HuH-7.5 (cell line): ENCODE measurements at places on chromosomes 5 and 9.

DNA sequence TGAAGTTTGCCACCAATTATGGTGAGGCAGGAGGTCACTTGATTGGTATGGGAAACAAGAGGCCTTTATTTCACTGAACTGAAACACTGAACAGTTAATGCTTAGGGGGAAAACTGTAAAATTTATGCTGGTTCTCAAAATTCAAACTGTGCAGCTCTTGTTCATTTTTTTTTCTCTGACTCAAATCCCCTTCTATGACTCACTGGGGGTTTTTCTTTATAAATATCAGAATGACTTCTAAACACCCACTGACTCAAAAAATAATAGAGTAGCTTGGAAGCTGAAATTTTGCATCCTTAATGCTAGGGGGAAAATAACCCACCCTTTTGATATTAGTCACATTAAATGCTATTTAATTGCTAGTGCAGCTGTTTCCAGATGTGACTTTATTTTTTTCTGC lies 24.1 kb upstream of the OTP start:
- no peak for DNase-seq

DNA sequence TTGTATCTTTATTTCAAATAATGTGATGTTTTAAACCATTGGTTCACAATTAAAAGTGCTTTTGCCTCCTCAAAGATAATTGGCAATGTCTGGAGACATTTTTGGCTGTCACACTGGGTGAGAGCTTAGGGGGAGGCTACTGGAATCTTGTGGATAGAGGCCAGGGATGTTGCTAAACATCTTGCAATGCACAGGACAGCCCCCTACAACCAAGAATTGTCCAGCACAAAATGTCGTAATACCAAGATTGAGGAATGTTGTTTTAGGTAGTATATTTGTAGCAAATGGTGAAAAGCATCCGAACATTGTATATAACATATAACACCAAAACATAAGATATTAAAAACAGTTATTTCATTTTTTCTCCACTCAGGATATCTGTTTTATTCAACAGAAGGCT lies 99.8 kb downstream of the SLC44A1 start:
- no peak for DNase-seq

DNA sequence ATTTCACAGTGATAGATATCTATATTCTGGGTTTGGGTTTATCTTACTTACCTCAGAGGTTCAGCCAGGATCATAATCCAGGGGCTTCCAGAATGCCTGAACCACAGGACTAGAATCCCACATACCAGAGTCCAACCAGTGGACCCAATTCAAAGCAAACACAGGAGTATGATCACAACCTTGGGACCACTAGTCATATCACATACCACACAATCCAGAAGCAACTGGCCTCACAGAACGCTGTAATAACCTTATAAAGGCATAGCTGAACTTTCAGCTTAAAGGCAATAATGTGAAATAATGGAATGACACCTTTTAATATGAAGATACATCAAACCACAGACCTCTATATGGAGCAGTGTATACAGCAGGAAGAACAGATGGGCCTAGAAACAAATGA lies 25.3 kb downstream of the RAPGEF6 start:
- no peak for DNase-seq

DNA sequence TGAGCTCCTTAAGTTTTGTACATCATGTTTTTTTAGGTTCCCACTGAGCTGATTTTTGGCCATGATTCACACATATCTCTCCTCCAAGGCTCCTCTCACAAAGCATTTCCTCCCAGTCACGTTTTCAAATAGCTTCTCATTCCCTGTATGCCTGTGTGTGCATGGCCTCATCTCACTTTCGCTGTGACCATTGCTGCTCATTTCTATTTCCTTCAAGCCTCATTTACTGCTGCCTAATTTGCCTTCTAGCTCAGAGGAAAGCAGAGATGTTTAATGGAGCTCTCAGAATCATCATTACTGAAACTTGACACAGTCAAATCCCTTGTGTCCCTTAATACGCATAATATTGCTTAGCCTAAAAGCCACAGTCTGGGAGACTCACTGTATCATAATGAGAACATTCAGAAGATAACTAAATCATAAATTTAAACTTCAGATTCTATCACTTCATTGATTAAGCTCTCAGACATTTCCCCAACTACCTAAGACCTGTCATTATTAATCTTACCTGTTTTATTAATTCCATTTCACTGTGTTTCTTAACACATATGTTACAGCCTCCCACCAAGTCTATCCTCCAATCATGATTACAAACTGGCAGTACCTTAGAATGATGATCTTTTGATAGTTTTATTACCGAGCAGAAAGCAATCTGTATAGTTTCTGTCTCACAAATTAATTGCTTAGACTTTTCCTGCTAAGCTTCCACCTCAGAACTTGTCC lies 278.3 kb upstream of the PTGER4 start:
- no peak for DNase-seq

DNA sequence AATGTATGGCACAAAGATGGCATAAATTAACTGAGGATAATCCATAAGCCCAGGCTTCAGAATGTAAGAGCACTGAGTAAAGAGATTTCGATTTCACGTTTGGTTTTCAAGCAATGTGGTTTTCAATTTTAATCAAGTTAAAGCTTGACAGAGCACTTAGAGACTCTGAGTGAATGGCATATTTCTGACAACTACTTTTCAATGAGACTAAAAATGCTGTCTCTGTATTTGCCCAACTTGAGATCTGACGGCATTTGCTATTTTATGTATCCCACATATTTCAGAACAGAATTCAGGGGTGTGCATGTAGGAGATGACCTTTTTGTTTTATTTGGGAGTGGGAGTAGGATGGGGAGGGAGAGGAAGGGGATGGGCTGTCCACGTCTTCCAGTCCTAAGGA lies 280.3 kb upstream of the PANK3 start:
- no peak for DNase-seq

GRCh38 chr9:33906769-33907168 lies 89.8 kb downstream of the UBE2R2 start:
- no peak for DNase-seq
